Activated CD4-positive, alpha-beta T cell treated with anti-CD3 and anti-CD28 coated beads for 1 hour (primary cell): ENCODE measurements at places on chromosomes 13 and 19.

- no peak for DNase-seq
These were observed 5.4 kb upstream of the PLPP2 start for GRCh38 chr19:296476-297225.

- DNase-seq: no peak
These were observed 14.6 kb downstream of the PDS5B start for GRCh38 chr13:32600890-32601289.

DNA sequence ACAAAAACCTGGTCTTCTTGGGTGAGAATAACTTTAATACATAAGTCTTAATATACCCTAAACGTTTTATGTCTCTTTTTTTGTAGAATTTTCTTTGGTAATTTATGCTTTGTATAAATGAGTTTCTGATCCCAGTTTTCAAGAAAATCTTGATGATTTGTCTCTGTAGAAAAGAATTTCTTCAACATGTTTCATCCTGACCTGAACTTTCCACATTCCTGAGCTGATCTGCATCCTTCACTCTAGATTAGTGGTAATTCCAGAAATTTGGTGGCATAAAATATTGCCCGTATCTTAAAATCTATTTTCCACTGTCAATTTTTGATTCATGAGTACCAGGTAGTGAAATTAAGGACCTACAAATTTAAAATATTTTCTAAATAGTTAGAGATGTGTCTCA lies 16.3 kb downstream of the ZNF714 start:
- DNase-seq: no peak

GRCh38 chr19:6697291-6697690 lies 23.2 kb downstream of the C3 start:
- no peak for DNase-seq

GRCh38 chr19:41554907-41555306 lies 21.1 kb upstream of the CEACAM21 start:
- no peak for DNase-seq

GRCh38 chr19:33819880-33820781 lies 23.5 kb downstream of the KCTD15 start:
- peak; percentile 20 for DNase-seq

DNA sequence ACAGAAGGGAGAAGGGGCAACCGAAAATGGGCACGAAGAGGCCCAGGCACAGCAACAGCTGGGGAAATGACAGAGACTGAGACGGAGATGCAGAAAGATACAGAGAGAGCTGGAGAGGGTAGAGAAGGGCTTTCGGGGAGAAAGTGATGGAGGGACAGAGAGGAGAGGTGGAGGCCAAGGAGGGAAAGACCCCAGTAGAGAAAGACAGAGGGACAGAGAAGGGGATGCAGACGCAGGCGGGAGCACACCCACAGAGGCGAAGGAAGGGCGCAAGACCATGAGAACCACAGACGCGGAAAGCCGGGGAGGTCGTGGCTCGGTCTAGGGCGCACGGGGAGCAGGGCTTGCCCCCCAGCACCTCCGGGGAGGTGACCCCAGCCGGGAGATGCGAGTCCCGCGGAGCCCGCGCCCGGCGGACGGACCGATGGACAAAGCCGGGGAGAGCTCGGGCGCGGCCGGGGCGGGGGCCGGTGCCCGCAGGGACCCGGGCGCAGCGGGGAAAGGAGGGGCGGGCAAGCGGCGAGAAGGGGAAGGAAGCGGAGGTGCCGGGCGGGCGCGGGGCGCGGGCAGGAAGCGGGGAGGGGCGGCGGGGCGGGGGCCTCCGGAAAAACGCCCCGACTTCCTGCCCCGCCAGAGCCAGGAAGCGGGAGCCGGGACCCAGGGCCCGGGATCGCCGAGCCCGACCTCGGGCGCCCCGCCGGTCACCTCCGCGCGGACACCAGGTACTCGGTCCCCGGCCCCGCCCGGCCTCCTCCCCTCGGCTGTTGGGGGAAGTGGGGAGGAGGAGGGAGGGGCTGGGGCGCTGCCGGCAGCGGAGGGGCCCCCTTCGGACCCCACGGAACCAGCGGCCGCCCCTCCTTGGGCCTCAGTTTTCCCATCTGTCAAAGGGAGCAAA lies at the start of gene ARHGEF1:
Gene ARHGEF1 (plus strand): TSS at position 617 of the 895 bp plus-strand sequence. CDS start 4,899 bp downstream, outside the sequence.
- DNase-seq: peak; percentile 42

GRCh38 chr19:53947624-53948023 lies 15.1 kb upstream of the CACNG8 start:
- no peak for DNase-seq

DNA sequence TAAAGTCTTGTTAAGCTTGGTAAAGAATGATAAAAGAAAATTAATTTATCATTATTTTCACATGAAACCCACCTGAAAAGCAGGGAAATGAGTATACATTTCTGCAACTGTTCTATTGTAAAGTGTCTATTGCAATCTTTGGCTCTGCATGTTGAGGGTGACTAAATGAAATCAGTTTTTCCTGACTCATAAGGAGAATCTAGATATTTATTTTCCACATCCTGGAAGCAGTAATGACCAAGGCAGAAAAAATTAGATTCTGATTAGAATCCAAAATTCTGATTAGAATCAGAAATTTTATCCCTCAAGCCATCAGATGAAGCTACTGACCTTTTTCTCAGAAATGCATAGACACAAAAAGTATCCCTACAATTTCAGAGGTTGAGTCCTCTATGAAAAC lies 178.4 kb downstream of the MYO16 start:
- no peak for DNase-seq

GRCh38 chr13:30453727-30454126 lies 12.0 kb downstream of the HMGB1 start:
- DNase-seq: no peak

GRCh38 chr19:4911786-4912672 lies 2.7 kb downstream of the UHRF1 start:
- peak; percentile 53 for DNase-seq

DNA sequence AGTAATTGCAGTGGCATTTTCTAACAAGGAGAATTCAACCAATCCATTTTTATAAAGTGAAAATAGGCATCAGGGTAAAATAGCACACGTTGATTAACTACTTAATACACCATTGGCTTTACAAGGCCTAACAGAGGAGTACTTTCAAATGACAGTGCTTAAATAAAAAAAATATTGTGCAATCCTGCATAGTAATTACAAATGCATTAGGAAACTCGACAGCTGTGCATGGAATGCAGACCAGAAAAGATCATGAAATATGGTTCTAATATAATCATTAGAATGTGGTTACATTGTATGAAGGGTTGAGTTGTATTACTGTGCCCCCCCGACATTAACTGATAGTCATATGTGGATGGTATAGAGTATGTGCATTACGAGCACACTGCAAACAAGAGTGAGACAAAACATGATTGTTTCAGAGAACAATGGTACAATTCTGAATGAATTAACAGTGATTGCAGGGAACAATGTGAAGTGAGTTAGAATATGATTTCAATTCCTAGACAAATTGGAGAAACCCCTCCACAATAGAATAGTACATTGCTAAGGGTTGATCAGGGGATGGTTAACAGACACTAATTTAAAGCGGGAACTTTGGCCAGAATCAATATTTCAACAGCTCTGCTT lies 270.6 kb downstream of the GPC5 start:
- no peak for DNase-seq

DNA sequence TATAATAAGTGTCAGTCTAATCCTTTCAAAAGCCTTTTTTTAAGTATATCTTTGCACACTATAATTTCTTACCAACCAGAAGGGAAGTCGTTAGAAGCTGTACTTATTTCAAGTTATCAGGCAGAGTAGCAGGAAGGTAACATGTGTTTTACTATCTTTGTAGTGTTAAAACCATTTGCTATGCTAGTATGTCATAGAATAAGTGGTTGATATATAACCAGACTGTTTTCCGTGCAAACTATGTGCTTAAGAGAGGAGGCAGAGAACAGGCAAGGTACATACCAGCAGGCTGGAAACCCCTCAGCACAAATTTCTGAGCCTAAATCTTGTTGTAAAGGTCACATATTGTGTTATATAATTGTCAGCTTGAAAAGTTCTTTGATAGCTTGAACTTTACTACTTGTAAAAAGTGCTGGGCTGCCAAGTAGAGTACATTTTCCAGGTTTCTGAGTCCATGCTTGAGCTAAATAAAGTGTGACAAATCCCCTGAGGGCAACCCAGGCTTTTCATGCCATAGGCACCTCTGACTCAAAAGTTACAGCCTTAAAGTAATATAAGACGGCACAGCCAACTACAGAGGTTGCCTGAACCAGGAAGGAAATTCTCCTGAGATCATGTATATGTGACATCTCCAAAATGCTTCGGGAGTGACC lies 1297.4 kb downstream of the PCDH9 start:
- DNase-seq: no peak

- no peak for DNase-seq
These were observed 27.6 kb downstream of the AP2S1 start for GRCh38 chr19:46823049-46823448.

DNA sequence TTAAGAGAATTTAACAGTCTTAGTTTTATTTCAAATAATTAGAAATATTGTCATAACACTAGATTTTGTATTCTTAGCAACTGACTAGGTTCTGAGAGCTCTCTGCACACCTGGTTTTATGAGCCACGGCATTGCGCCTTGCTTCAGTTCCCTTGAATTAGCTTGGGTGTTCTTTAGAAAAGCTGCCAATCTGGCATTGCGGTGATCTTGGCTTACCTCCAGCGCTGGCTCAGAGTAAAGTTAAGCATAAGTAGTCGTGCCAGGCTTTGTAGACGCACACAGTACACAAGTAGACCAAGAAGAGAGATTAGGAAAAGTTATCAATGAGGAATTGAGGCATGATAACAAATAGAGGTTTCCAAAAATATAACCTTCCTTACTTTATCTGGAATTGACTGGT lies 45.7 kb downstream of the TPP2 start:
- no peak for DNase-seq

DNA sequence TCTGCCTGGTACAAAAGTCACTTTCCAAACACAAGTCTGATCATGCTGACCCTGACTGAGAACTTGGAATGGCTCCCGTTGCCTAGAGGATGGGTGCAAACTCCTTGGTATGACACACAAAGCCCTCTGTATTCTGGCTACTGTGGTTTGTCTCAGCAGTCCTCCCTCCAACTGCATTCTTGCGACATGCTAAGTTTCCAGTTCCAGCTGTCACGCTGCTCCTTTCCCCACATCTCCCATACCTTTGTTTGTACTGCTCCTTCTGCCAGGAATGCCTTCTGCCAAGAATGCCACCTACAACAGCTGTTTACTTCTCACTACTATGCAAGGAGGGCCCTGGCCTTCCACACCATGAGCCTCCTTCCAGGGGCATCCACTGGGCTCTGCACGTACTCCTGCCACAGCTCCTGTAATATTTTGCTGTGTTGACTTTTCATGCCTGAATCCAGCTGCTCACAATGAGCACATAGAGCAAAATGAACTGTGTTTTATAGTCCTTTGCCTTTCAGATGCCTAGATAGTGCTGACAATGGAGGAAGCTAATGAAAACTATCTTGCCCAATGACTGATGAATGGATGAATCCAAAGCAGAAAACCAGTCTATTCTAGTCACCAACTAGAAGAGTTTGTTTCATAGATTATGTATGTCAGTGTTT lies 543.7 kb downstream of the EFNB2 start:
- DNase-seq: no peak

- DNase-seq: no peak
These were observed 43.8 kb downstream of the KLF12 start for GRCh38 chr13:74090397-74090796.

DNA sequence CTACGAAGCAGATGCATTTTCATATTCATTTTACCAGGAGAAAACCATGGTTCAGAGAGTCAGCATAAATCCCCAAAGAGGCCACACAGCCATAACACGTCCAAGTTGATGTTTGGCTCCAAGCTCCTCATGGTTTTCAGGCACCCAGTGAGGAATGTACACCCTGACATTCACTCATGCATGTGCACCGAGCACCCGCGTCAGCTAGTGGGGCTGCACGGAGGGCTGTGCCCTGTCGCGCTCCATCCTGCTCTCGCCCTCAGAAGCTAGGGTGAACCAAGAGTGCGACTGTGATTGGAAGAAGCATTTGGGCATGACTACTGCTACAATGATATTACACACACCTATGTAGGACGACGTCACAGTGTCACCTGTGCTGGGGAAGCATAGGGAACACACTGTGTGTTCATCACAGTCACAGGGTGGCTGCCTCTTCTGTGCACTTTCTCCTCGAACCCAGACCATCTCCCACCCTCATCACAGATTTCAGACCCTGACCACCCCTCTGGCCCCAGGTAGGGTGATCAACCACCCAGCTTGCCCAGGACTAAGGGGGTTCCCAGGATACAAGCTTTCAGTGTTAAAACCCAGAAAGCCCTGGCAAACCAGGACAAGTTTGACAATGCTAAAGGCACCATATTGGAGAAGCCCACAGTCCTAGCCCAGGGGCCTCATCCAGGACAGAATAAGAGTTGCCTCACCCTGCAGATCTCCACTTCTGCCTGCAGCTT lies 148.6 kb upstream of the ZNF507 start:
- DNase-seq: no peak

GRCh38 chr13:51534041-51534817 lies 50.0 kb upstream of the WDFY2 start:
- no peak for DNase-seq

- no peak for DNase-seq
These were observed 1.5 kb downstream of the KCNN4 start for GRCh38 chr19:43779147-43779819.

GRCh38 chr19:44747739-44748425 lies 626 bp upstream of the BCL3 start:
- no peak for DNase-seq

GRCh38 chr13:74299721-74300120 lies 165.5 kb upstream of the KLF12 start:
- DNase-seq: no peak

DNA sequence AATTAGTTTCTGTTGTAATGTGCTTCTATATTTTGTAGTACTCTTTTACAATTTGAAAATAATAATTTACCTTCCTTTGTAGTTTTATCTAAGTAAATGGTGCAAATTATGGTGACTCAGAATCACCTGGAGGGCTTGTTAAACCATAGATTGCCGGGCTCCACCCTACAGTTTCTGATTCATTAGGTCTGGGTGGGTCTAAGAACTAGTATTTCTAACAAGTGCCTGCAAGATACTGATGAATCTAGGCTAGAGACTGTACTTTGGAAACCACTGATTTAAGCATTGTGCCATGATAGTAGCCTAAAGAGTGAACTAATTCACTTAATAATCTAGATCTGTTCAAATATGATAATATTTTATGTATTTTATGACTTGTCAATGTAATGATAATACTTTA lies 437.4 kb upstream of the SPRY2 start:
- DNase-seq: no peak

DNA sequence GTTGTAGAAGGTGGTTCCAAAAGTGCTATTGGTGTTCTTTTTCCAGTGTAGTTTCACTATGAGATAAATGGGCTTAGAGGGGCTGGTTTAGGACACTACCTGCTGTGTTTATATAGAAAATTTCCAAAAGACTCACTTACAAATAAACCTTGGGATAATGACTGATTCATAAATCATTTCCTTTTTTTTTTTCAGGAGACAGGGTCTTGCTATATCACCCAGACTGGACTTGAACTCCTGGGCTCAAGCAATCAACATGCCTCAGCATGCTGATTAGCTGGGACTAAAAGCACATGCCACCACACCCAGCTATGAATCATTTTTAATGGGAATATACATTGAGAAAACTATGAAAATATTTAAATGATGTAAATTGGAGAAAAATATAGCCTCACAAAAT lies 376.6 kb downstream of the PCDH9 start:
- no peak for DNase-seq
